Right ventricle myocardium superior (tissue), 1 donor: ENCODE measurements at places on chromosomes 16 and 17.
A peak's percentile ranks its signal among the peaks of the same experiment; 100 is the strongest.

- no peak for DNase-seq
Observed at GRCh38 chr17:8459107-8459506, 23.4 kb downstream of the NDEL1 start.

DNA sequence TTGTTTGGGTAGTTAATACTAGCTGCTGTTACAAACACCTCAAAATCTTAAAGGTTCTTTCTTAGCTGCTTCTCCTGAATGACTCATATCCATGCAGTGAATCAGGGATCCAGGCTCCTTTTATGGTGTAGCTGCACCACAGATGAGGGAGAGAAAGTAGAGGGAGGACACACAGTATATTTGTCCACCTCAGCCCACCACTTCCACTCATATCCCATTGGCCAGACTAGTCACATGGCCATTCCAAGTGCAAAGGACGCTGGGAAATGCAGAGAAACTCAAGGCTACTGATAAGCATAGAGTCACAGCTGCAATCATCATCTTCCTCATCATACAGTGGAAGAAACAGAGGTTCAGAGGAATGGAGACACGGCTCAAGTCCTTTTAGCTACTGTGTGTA, 63.8 kb downstream of the GSG1L start:
- no peak for DNase-seq

- no peak for DNase-seq
Observed at GRCh38 chr17:43468691-43469139, 15.1 kb upstream of the DHX8 start.

- peak; percentile 21 for DNase-seq
Observed at GRCh38 chr17:64401244-64401860, 10.7 kb upstream of the PECAM1 start.

DNA sequence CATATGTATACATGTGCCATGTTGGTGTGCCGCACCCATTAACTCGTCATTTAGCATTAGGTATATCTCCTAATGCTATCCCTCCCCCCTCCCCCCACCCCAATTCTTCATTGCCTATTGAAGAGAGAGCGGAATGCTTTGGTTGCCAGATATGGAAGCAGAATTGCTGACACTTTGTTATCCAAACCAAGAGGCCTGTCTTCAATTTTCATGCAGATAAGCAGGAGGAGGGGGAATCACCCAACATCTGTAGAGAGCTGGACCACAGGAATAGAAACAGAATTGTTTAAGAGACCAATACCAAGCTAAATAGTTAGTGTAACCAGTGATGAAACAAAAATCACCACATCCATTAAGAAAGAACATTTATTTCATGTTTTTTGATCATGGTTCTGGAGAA, 7.1 kb downstream of the ASPA start:
- DNase-seq: no peak

DNA sequence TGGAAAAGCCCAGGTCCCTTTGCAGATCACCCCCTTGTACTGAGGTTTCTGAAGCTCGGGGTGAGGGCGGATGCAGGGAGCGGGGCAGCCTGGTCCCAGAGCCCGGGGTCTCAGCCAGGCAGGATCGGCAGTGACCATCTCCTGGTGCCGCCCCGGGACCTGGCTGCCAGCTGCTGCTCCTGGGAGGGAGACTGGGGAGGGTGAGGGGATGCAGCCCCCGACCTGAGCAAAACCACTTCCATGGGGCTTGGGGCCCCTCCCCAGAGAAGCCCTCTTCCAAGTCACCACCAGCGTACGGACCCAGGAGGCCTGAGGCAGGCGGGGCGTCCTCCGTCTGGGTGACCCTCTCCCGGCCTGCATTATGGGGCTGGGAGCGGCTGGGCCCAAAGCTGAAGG, 14.8 kb downstream of the CD7 start:
- DNase-seq: no peak

DNA sequence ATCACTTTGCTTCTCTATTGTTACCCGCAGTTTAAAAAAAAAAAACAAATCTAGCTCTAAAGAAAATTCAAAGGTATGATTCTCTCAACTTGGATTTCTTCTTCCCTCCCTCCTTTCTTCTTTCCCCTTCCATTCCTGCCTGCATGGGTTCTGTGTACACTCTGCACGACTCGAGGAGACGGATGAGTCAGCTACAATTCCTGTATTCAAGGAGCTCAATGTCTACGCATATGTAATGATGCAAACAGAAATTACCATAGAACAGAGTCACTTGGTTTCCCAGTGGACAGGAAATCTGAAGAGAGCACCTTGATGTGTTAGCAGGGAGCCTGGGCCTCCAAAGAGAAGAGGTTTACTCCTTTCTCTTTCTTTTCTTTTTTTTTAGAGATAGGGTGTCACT, 92.3 kb downstream of the VPS53 start:
- no peak for DNase-seq

GRCh38 chr16:51224317-51224716, 73.2 kb upstream of the SALL1 start:
- DNase-seq: no peak

DNA sequence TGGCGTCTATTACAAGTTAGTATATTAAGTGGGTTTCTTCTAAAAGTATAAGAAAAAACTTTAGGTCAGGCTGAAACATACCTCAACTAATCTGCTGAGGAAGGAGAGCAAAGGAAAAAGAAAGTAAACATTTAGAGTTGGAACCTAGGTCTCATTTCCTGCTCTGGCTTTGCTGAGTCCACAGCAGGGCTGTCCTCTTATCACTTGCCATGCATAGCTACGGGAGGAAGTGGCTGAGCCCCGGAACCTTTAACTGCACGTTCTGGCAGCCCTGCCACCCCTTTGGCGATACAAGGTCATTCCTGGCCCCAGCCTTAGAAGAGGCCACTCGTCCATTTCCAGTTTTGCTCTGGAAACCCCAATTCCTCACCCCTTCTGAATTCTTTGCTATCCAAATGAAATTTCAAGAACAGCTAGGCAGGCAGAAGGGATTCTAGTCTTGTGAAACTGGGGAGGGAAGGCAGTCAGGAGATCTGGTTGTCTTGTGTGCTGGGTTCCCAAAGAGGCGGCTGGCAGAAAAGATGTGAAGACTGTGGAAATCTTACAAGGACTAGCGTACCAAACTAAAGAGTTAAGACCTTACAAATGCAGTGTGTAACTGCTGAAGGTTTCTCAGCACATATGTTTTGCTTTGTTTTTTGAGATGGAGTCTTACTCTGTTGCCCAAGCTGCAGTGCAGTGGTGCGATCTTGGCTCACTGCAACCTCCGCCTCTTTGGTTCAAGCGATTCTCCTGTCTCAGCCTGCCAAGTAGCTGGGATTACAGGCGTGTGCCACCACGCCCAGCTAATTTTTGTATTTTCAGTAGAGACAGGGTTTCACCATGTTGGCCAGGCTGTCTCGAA, 19.1 kb downstream of the WIPI1 start:
- DNase-seq: peak; percentile 62

- no peak for DNase-seq
Observed at GRCh38 chr16:11029948-11030347, 85.6 kb downstream of the CLEC16A start.

DNA sequence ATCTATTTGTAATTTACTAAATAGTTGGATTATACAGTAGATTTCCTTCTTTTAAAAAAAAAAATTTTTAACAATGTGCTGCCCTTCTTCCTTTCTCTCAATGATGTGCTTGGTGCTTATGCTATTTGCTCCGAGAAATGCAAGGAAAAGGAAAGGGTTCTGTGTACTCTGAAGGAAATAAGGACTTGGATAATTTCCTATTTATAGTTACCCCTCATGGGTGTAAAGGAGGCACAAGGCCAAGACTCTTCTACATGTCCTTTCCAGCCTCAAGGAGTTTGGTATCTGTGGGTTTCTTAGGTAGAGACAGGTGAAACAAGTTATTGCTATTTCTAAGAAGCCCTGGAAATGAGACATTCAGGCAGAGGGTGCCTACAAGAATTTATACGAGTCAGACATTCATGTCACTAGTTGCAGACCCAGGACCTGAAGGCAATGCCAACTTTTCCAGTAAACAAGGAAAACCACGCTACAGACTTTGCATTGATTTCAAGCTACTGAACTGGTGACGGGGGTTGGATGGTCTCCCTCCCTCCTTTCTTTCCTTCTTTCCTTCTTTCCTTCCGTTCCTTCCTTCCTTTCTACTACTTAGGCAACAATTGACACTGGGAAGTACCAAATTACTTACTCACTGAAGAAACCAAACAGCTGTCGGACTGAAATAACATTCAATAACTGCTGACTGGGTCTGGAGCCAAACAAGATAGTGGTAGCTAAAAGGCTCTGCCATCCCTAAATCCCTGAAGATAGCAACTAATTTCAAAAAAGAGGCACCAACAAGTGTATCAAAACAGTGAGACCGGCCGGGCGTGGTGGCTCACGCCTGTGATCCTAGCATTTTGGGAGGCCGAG, 33.8 kb upstream of the GHDC start:
- DNase-seq: no peak

- no peak for DNase-seq
Observed at GRCh38 chr16:85570213-85570734, 42.8 kb upstream of the GSE1 start.

DNA sequence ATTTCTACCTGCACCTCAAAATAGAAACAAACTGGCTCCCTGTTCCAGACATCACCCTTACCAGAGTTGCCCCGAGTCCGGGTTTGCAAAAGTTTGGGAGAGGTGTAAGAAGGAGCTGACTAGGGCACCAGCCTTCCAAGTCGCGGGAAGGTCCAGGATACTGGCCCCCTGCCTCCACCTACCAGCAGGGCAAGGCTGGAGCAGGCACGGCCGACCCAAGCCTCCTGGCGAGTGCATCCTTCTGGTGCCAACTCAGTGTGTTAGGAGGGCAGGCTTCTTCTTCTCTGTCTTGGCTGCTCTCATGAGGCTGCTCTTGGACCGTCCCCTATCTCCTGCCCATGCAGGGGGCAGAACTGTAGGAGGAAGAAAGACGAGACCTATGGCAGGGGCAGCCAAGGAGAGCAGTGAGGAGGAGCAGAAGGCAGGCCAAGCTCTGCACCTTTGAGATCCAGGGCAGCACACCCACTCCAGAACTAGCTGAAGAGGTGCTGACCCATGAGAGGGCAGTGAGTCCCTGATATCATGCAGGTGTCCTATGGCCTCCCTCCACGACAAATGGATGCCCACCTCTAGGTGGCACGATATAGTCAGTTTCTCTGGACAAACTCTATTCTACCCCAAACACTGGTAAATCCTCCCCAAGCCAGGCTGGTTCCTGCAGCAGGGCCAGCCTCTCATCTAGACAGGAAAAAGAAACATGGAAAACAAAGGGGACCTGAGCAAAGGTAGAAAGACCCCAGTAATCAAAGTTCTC, 54.4 kb downstream of the CYTH1 start:
- no peak for DNase-seq

DNA sequence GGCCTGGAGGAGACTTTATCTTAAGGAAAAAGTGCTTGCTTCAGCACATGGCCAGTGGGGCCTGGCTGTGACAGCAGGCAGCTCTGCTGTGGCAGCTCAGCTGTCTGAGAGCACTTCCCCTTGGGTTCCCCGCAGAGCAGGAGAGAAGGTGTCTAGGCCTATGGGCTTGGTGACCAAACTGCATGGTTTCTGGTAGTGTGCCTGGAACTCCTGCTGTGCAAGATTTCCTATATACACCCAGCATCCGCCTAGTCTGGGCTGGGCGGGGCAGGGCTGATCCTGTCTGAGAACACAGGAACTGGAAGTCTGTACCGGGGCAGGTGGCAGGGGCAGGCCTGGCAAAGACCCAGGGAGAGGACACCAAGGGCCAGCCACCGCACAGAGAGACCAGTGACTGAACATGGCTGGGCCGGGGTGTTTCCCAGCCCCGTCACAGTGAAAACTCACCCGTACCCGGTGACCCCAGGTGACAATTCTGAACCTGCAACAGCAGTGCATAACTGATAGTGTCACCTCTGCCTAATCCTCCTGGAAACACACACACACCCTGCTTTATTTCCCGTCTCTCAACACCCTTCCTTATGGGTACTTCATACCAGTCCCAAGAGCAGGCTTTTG, 39.3 kb downstream of the CHD9 start:
- peak; percentile 84 for DNase-seq

GRCh38 chr16:74718140-74718539, 17.5 kb upstream of the MLKL start:
- DNase-seq: no peak

- no peak for DNase-seq
Observed at GRCh38 chr16:13289515-13289914, 388.1 kb downstream of the SHISA9 start.

GRCh38 chr17:35984140-35984539, 2.4 kb downstream of the CCL14 start:
- no peak for DNase-seq

DNA sequence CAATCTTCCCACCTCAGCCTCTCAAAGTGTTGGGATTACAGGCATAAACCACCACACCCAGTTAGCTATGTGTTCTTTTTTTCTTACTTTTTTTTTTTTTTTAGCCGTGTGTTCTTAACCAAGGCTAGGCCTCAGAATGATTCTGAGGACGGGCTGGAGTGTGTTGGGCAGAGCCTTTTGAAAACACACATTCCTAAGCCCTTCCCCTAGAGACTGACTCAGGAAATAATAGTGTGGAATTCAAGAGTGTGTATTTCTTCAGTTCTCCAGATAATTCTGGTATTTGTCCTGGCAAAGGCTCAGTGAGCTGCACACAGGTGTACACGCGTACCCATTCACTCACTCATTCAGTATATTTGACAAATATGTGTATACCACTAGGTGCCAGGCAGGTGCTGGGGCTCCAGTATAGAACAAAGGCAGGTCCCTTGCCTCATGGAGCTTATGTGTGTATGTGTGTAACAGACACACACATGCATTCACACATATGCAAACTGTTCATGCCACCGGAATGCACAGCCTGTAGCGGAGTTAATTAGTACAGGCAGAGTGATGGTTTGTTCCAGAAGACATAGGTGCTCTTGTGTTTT, 19.4 kb upstream of the NFATC3 start:
- no peak for DNase-seq

- peak; percentile 64 for DNase-seq
Observed at GRCh38 chr17:81483085-81483861, 29.3 kb downstream of the ACTG1 start.

GRCh38 chr17:81277946-81278693, 17.0 kb downstream of the SLC38A10 start:
- peak; percentile 86 for DNase-seq

DNA sequence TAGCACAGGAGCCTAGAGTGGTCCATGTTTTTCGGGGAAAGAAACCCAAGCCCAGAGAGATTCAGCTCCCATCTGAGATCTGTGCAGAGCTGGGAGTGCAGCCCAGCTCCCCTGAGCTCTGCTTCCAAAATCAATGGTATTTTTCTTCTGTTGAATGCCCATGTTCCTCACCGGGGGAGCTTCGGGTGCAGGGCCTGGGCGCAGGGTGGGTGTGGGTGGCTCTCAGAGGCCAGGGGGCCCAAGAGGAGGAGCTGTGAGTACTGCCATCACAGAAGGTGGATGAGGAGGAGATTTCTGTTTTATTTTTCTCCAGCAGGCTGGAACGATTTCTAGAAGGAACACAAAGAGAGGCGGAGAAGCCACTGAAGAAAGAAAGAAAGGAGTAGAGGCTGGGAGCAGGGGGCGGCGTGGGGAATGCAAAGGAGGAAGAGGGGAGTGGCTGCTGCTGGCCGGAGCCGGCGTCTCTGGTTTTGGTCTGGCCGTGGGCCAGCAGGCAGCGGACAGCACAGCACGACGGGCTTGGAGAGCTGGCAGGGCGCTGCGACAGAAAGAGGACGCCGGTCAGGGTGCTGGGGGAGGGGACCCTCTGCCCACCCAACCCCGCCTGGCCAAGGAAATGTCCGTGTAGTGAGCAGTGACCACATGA, 76.2 kb upstream of the KSR1 start:
- DNase-seq: peak; percentile 87
